ENCODE measurements at places on chromosomes 1 and 21.

GRCh38 chr1:202551683-202552082 is 158.6 kb downstream of the SYT2 start:
- no peak for DNase-seq

DNA sequence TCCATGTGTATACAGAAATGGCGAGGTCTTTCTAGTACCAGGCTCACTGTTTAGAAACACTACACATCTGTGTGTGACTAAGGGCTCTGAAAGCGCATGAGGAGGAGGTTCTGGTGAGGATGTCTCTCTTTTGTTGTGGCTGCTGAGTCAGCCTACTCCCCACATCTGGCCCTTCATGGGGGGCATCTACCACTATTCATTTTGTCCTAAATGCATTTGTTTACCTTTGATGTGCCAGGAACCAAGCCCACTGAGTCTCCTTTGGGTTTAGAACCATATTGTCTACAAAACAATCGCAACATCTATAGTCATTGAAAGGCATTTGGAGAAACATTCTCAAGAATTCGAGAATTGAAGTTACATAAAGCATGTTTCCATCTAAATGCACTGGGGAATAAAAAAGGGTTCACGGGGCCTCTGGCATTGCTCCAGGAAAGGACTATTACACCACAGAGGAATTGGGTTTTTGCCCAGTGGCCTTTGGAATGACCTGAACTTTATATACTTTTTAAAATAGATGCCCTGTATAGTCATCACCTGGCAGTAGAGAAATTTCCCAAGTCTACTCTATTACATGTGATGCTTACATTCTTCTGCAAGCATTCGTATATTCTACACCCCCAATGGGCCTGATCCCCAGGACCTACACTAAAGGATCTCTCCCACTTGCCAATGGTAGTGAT is 35.1 kb upstream of the ADORA3 start:
- DNase-seq, result no peak

- no peak for DNase-seq
Measured at GRCh38 chr1:30748699-30749401, 8.7 kb downstream of the LAPTM5 start.

- no peak for DNase-seq
Measured at GRCh38 chr21:42423685-42424084, 20.0 kb downstream of the UBASH3A start.

DNA sequence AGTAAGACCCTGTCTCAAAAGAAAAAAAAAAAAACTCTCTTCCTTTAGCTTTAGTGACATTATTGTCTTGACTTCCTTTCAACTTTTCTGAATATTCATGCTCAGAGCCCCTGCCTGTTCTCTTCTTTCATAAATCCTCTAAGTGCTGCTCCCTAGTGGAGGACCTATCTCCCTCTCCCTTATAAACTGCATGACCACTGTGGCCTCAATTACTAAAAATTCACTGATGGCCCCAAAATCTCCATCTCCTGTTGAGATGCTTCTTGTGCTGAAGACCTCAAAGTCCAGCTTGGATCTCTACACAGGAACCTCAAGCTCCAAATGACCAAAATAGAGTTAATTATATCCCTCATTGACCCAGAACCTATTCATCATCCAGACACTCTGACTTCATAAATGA is 7.8 kb downstream of the ITLN1 start:
- DNase-seq, result no peak

DNA sequence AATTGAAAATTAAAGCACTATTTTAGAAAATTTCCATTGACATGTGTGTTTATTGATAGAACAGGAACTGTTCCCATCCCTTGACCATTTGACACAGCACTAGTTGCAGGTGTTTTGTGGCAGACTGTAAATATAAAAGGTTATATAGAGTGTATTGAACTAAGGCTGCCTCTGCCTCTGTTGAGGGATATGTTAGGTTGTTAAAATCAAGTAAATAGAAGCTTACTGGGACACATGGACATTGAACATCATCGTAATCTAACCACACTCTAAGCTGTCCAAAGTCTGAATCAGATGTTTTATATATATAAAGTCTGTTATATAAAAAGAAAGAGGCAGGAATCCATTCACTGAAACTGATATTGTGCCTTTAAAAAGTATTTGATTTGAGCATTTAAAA is 308.1 kb upstream of the PKN2 start:
- no peak for DNase-seq

GRCh38 chr1:77120950-77121349 is 98.3 kb downstream of the PIGK start:
- no peak for DNase-seq

GRCh38 chr1:202367271-202367670 is 18.8 kb downstream of the PPP1R12B start:
- no peak for DNase-seq

DNA sequence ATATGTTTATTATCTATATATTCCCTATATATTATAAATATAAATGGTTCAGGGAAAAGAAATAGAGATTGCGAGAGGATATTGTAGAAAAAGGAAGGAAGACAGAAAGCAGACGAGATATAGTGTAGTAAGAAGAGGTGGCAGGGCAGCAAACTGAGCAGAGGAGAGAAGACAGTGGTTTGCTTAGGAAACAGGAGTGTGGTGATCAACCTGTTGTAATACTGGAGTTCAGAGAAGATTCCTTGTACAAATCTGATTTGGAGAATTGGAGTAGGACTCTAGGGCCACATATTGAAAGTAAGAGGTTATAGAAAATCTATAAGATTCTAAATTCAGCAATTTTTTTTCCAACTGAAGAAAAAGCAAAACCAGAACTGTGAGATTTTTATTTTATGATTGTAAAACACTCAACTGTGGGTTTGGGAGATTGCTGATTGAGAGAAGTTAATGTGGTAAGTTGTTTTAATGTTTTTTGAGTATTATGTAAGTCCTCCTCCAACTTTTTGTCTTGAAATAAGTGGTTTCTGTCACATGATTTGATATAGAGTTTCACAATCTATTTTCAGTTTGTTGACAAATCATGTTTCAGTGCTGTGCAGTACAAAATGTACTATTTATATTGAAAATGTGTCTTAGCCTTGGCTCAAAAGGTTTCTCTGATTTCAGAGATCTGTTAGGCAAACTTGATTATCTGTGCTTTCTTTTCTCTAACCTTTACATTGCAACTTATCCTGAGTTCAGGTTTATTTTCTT is 9.6 kb upstream of the AMY2B start:
- DNase-seq, result no peak

- no peak for DNase-seq
Measured at GRCh38 chr1:115402753-115403184, 64.7 kb upstream of the NGF start.

- DNase-seq, result no peak
Measured at GRCh38 chr1:228099331-228099732, 3.8 kb downstream of the C1orf35 start.

DNA sequence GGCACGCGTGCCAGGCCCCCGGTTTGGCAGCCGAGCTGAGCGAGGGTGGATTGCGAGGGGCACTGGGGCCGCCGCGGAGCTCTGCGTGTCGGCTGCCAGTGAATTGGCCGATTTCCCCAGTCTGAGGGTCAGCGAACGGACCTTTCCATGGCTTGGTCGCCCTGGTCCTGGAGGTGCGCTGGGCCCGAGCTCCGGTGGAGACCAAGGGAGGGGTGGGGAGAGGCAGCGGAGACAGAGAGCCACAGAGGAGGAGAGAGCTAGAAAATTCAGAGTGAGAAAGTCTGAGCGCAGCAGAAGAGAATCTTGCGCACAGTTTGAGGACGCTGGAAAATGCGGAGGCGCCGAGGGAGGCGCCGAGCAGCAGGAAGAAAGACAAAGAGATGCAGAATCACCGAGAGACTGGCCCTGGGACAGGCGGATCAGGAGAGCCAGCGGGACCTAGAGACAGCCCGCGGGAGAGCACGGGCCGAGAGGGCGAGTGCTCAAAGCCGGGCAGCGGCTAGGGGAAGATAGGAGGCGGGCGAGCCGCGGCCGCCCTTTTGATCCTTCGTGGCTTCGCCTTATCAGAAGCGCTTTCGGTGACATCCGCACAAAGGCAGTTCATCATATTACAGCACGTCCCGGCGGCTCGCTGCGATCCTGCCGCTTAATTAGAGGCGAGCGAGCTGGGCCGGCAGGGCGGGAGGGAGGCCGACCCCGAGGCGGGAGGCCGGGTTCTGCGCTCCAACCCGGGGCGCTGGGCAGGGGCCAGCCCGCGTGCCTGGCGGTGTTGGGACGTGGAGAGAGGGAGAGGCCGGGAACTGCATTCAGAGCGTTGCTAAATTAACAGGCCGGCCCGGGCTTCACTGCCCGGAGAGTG is 12.7 kb downstream of the PAX7 start:
- no peak for DNase-seq

GRCh38 chr21:46018615-46019014 is 37.0 kb downstream of the COL6A1 start:
- no peak for DNase-seq

GRCh38 chr21:37642493-37642892 is 273.8 kb downstream of the KCNJ6 start:
- no peak for DNase-seq

DNA sequence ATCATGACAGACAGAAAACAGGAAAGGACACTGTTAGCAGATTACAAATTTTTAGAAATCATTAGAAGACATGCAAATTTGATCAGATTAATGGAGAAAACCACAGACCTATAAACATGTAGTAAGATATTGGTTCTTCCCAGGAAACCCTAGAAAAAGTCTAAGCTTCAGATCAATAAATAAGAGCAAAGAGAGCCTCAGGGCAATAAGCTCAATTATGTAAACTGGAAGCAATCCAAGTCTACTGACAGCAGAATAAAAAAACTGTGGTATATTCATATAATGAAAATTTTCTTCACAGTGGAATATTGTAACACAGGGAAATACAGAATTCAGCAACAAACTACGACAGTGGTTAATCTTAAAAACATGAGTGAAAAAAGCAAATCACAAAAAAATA is 36.3 kb downstream of the NRDC start:
- no peak for DNase-seq

DNA sequence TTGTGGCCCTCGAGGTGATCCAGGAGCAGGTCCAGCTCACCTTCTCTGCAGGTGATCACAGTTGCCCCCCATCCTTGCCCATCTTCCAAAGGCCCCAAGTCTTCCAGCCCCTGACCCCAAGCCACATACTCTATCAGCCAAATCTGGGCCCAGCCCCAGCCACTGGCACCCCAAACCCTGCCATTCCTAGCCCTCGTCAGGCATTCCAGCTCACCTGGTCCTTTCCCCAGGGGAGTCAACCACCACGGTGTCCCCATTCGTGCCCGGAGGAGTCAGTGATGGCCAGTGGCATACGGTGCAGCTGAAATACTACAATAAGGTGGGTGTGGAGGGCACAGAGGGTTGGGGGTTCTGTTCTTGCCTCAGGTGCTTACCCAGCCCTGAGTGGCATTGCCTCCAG is 12.2 kb downstream of the CELSR2 start:
- no peak for DNase-seq

GRCh38 chr1:242025681-242026080 is 26.8 kb upstream of the MAP1LC3C start:
- no peak for DNase-seq

- DNase-seq, result no peak
Measured at GRCh38 chr1:33876970-33877650, 13.2 kb downstream of the HMGB4 start.

DNA sequence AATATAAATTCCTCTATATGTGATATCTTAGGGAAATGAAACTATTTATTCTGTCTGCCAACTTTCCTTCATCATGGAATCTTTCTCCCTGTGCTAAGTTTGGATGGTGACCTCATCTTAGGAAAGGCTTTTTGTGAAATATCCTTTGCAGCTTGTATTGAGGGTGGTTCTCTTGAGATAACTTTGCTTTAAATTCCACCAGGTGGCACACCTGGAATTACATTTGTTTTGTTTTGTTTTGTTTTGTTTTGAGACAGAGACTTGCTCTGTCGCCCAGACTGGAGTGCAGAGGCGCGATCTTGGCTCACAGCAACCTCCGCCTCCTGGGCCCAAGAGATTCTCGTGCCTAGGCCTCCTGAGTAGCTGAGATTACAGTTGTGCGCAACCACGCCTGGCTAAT is 7.6 kb upstream of the CD1A start:
- DNase-seq, result no peak

- DNase-seq, result no peak
Measured at GRCh38 chr1:210653771-210654170, 325.1 kb downstream of the HHAT start.

GRCh38 chr1:1543706-1544099 is 3.3 kb upstream of the TMEM240 start:
- DNase-seq, result no peak

DNA sequence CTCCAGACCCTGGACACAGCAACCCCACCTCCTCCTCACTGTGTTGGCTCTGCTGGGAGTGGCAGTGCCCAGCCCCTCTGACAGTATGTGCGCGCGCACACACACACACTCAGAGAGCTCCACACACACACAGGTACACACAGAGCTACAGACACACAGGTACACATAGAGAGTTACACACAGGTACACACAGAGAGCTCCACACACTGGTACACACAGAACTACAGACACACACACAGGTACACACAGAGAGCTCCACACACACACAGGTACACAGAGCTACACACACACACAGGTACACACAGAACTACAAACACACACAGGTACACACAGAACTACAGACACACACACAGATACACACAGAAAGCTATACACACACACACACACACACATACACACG is 6.3 kb upstream of the PRKCZ start:
- DNase-seq, result no peak

DNA sequence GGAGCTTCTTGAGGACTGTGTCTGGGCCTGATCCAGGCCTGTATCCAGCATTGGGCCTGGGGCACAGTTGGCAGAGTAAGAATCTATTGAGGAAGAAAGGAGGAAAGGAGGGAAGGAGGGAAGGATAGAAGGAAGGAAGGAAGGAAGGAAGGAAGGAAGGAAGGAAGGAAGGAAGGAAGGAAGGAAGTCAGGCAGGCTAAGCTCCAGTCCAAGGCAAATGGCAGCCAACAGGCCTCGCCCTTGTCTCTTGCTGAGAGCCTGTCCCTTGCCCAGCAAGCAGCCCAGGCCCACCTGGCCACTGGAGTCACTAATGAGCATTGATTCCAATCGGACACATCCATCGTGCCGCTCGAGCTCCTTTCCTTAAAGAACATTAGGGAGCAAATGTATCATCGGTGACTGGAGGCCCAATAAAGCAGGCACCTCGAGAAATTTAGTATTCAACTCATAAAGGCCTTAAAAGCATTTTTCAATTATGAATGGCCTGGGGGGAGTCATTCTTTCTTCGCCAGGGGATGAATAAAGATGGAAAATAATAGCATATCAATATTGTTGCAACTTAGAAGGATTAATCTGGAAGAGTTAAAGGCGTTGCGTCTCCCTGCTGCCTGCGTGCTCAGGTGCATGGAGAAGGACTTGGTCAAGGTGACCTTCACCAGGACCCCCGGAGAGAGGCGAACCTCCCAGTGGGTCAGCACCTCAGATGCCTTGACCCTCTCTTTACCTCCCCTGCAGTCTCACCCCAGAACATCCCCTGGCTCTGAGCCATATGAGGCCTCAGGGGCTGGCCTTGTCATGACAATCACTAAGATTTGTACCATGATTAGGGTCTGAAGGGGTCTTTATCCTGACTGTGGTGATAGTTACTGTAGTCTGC is 144.5 kb upstream of the RUNX3 start:
- no peak for DNase-seq

Measured in esophagus squamous epithelium (tissue), 5 donors.